Ovary (tissue), 10 donors: ENCODE measurements at places on chromosomes 3 and 15. TPM values are rescaled to one million over a fixed set of nuclear protein-coding genes. Genes with fewer than 3 reads are reported as not detected.

- DNase-seq = no peak
Observed at GRCh38 chr3:127053979-127054378, 71.1 kb downstream of the PLXNA1 start.

- no peak for DNase-seq
Observed at GRCh38 chr3:16723978-16724377, 118.8 kb upstream of the DAZL start.

The SERINC4 gene
- polyA plus RNA-seq = 0.39 TPM

GRCh38 chr3:140906785-140907184 lies 34.9 kb upstream of the SLC25A36 start:
- no peak for DNase-seq

DNA sequence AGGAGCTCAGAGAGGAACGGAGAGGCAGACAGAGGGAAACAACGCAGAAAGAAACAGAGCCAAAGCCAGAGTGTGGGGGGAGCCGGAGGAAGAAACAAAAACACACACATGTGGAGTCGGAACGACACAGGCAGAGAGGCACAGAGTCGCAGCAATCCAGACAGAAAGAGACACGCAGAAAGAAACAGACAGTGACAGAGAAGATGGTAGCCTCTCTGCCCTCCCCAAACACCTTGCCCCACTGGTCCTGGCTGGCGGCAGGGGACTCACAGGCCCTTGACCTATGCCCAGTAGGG lies 1.7 kb downstream of the NCKIPSD start:
- no peak for DNase-seq

DNA sequence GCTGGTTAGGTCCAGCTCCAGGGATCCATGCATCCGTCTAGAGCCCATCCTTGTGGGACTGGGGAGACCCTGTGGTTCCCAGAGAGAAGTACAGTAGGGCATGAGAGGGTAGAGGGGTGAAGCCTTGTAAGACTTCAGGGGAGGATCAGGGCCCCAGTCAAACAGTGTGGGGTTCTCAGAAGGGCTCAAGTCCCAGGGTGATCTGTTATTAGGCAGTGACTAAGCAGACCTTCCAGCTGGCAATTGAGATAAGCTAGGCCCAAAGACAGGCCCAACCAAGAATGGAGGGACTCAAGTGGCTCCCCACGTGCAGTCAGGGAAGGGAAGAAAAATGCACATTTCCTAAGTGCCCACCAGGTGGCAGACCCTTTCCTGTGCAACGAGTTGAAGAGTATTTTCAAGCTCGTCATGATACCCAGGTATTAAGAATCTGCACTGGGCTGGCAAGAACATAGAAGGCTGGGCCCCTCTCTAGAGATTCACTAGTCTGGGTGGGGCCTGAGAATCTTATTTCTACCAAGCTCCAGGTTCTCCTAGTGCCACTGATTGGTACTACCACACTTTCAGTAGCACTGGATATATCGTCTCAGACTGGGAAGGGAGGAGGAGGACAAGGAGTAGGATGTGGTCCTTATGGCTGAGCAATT lies 240.8 kb downstream of the NR1D2 start:
- DNase-seq = peak; percentile 30
